Right cardiac atrium (tissue), 5 donors: ENCODE measurements at places on chromosomes 5 and 9. TPM values are rescaled to one million over a fixed set of nuclear protein-coding genes. Genes with fewer than 3 reads are reported as not detected.

RNF183 gene
- polyA plus RNA-seq, result not detected

TXNDC15 gene
- 53.8 TPM for polyA plus RNA-seq

TRPM3 gene
- polyA plus RNA-seq, result 0.38 TPM

FCN2 gene
- 0.72 TPM for polyA plus RNA-seq

SARDH gene
- 1.7 TPM for polyA plus RNA-seq

SAXO1 gene
- not detected for polyA plus RNA-seq

EQTN gene
- not detected for polyA plus RNA-seq

SLCO4C1 gene
- 0.05 TPM for polyA plus RNA-seq

PCDHGA3 gene
- polyA plus RNA-seq, result 2.1 TPM

NR4A3 gene
- polyA plus RNA-seq, result 57.4 TPM

FCN1 gene
- polyA plus RNA-seq, result 1.7 TPM

N4BP3 gene
- 0.79 TPM for polyA plus RNA-seq

AHRR gene
- 0.41 TPM for polyA plus RNA-seq

ATOX1 gene
- polyA plus RNA-seq, result 135 TPM

IFNK gene
- polyA plus RNA-seq, result not detected
